ENCODE measurements at places on chromosomes 11 and 22.

DNA sequence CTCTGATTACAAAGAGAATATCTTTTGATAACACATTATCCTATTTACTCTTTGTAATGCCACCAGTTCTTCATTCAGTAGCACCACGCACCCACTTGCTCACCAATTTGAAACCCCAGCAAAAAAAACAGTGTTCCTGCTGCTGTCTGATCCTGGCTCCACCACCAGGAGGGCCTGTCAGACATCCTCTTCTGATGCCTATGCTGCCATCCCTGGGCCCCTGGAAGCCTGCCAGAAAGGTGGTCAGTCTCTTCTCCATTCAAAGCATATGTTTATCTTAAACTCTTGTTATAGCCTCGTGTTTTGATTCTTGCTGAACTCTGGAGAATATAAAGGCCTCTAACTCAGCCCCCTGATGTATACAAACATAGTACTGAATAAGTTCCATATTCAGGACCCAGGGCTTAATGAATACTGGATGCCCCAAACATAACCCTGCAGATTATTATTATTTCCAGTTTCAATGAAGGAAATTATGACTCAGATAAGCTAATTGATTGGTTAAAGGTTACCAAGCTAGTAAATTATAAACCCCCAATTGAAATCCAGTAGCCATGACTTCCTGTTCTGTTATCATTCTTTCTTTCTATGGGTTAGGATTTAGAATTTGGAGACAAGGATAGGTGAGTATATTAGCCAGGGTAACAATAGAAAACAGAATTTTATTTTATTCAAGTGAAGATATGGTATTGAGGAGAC, 116.7 kb downstream of the NTM start:
- no peak for DNase-seq

- no peak for DNase-seq
Measured at GRCh38 chr11:69463181-69463994, 18.1 kb upstream of the LINC01488 start.

GRCh38 chr11:66800720-66801428, 42.4 kb upstream of the RCE1 start:
- no peak for DNase-seq

- no peak for DNase-seq
Measured at GRCh38 chr11:129721685-129722084, 94.0 kb upstream of the TMEM45B start.

DNA sequence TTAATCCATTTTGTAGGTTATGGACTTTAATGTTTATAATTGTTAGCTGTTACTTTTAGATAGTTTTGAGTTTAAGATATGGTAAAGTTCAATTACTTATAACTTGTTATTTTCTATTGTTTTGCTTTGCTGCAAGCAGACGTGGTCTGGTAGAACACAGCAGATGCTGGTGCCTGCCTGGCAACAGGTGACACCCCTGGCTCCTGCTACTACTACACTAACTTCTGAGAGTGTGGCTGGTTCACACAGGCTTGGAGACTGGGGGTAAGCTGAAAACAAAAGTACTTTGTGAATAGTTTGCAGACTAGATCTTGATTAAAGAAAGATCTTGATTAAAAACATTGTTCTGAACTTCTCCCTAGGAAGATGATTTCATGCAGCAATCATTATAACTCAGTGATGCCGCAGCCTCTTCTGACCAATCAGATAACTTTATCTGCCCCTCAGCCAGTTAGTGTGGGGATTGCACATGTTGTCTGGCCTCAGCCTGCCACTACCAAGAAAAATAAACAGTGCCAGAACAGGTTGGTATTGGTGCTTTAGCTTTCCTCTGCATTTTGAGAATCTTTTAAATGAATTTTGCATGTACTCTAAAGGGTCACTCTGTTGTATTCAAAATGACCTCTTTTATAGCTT, 90.4 kb downstream of the HIPK3 start:
- no peak for DNase-seq

DNA sequence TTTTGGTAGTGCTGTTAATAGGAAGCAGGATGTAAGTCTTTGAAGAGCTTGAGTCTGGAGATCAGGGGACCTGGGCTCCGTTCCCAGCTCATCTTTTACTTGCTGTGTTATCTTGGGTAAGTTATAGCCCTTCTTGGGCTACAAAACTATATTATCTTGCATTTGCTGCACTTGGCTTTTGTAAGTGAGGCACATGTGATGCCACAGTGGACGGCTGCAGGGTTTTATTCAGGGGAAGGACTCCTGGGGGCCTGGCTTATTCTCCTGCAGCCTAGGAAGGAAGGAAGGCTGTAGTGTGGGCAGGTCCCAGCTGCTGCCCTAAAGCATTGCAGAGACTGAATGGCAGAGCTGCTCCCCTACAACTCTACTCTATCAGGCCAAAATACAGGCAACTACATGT, 6.4 kb downstream of the CD82 start:
- DNase-seq, result no peak

DNA sequence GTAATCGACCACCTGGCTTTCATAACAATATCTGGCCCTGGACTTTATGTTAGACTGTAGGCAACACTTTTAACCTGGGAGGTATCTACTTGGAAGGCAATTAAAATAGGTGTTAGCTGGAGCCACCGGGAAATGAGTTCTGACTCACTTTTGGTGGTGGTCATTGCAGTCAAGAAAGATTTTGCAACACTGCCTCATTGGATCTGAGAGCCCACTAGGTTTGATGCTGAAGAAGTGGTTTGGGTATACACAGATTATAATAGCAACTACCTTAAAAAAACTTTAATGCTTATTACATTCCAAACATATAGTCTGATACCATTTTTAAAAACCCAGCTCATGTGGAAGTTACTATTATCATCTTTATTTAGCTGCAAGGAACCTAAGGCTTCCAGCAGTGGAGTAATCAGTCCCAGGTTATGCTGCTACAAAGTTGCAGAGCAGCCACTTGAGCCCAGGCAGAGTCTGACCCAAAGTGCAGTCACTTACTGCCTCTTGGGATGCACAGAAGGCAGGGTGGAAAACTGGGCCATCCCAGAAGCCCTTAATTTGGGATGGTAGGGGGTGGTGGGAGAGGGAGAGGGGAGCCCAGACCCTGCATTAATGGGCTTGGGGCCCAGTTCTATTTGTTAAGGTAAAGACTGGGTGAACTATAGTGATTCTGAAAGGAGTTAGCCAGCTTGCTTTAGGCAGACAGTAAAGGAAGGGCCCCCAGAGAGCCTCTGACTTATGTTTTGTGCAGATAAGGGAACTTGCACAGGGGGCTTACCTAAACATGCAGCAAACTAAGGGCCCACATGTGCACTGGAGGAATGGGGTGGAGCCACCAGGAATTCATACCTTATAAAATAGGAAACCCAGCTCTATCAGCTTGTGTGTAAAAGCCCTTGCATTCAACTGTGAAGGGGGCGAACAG, 149.4 kb downstream of the SNX19 start:
- no peak for DNase-seq

DNA sequence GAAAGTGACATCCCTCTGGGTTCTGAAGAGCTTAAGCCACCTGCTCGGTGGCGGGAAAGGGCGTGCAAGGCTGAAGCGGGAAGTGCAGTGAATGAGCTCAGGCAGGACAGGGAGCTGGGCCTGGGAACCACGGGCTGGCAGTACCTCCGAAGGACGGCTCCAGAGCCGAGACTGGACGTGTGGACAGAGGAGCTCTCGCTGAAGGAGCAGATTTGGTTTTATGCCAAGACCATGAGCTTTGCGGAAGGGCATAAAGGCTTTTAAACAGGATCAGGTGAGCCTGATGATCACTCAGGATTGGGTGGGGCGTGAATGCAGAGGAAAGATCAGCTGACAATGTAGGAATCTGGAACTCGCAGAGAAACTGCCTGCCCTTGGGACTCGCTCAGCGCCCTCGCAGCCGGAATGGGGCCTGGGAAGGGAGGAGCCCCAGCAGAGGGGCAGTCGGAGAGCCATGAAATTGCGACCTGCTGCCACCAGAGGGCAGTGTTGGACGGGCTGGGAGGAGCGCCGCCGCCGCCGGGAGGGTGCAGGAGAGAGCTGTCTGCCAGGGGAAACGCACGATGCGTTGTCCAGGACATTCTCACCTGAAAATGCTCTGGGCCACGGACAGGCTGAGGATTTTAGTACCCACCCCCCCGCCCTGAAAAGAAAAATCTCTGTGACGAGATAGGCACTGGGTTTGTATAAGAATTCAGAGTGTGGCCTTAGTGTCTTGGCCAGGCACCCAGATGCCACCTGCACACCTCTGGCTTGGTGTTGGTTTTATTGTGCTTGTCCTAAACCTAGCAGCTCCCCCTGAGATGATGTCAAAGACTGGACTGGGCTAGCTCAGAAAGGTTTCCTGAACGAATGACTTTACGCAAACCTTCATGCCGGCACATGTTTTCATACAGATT, 324.4 kb downstream of the NTM start:
- DNase-seq, result peak; percentile 80

DNA sequence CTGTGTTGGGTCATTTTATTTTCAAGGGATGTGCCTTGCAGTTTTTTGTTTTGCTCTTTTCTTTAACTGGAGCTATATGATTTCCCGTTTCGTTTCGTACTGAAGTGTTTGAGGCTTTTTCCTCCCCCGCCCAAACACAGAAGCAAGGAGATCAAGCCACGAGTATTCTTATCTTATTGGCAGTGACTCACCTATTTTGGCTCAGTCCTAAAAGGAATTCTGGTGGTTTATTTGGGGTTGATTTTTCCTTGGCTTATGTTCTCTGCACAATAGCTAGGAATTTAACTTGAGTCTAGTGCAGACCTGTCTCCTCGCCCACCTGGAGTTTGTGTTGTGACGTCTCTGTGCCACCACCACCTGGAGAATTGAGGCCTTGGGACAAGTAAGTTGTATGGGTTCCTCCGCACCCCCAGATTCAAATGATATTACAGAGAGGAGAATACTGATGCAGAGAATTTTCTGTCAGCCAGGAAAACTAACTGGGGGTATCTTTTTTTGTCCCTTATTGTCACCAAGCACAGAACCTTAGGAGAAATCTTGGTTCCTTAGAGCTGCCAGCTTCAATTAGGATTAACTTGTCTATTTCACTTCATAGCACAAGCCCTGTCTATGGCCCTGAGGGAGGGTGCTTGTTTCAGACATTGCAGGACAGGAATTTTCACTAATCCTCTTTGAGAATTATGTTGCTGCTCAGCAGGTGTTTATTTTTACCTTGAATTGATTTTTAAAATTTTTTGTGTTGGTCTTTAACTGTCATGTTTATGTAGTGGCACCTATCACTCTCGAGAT, 90.4 kb upstream of the BIRC3 start:
- DNase-seq, result no peak

- no peak for DNase-seq
Measured at GRCh38 chr11:57214098-57214417, 23.0 kb downstream of the APLNR start.

DNA sequence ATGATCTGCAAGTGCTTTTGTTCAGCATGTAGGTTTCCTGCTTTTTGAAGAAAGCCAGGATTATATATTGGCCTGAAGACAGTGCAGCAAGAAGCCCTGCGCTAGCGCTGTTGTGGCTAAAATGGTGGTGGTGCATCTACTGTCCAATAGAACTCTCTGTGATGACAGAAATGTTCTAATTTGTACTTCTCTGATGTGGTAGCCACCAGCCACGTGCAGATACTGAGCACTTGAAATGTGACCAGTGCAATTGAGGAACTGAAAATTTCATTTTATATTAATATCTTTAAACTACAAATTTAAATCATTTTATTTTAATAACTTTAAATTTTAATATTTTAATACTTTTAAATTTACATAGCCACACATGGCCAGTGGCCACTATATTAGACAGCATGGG, 73.0 kb upstream of the PAX6 start:
- no peak for DNase-seq

DNA sequence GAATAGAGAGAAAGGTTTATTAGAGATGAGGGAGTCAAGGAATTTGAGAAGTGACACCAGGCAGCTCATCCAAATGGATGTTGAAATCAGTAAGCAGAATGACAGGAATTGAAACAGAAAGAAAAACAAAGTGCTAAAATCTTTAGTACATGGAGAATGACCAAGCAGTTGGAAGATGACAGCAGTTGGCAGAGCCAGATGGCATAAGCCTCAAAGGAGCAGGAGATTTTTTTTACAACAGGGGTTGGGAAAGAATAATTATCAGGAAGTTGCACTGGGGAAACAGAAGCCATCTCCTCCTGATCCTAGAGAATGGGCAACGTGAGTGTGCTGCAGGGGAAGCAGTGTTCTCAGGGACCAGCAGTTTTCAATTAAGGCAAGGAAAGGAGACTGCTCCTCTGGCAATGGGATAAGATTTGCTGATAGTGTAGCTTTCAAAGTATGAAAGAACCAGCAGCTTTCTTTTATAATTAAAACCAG, 28.9 kb downstream of the RAB39A start:
- no peak for DNase-seq

DNA sequence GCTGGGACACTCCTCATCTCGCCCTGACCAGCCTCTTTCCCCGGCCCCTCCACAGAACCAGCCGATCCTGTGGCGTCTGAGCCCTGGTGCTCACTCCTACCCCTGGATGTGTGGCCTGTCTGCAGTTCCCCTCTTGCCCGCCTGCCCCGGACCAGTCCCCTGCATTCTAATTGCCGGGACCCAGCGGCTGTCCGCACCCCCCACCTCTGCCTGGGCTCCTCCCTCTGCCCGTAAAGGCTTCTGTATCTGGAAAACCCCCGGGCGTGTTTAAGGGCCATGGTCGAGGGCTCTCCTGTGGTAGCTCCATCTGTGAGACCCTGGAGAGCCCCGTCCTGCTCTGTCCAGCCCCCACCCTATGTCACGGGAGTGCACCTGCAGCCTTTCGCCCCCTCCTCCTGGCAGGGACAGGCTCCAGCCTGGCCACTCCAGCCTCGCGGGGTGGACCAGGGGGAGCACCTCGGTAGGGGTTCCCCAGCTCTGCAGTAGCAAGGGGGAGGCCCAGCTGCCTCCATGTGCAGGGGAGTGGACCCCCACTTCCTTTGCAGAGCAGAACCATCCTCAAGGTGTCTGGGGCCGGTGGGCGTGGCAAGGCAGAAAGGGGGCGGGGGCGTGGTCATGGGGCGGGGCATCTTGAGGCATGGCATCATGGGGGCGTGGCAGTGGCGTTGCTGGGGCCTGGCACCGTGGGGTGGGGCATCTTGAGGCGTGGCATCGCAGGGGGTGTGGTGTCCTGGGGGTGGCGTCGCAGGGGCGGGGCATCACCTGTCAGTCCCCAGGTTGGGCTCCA, 430.4 kb downstream of the TBC1D22A start:
- no peak for DNase-seq

- no peak for DNase-seq
Measured at GRCh38 chr11:18005376-18006129, 7.3 kb downstream of the SERGEF start.

- DNase-seq, result no peak
Measured at GRCh38 chr11:45683271-45684058, 18.0 kb upstream of the CHST1 start.

GRCh38 chr22:46405901-46406300, 70.4 kb downstream of the TRMU start:
- DNase-seq, result no peak

DNA sequence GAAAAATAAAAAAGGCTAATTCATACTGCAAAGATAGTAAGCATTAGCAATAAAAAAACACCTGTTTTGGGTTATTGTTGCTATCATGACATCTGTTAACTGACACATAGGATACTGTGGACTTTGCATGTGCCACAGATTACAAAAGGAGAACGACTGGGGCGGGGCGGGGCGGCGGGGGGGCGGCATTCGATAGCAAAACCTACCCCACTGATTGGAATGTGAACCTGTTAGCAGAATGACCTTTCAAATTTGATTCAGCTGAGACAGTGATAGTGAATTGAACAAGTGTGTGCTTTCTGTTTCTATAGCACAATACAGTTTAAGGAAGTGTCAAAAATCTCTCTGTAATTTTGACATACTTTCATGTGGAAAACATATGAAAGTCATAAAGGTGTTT, 14.9 kb downstream of the MMP20 start:
- DNase-seq, result no peak

Measured in amygdala (tissue), 56 donors.